HEK293T (cell line): ENCODE measurements at places on chromosomes 5 and 9.

DNA sequence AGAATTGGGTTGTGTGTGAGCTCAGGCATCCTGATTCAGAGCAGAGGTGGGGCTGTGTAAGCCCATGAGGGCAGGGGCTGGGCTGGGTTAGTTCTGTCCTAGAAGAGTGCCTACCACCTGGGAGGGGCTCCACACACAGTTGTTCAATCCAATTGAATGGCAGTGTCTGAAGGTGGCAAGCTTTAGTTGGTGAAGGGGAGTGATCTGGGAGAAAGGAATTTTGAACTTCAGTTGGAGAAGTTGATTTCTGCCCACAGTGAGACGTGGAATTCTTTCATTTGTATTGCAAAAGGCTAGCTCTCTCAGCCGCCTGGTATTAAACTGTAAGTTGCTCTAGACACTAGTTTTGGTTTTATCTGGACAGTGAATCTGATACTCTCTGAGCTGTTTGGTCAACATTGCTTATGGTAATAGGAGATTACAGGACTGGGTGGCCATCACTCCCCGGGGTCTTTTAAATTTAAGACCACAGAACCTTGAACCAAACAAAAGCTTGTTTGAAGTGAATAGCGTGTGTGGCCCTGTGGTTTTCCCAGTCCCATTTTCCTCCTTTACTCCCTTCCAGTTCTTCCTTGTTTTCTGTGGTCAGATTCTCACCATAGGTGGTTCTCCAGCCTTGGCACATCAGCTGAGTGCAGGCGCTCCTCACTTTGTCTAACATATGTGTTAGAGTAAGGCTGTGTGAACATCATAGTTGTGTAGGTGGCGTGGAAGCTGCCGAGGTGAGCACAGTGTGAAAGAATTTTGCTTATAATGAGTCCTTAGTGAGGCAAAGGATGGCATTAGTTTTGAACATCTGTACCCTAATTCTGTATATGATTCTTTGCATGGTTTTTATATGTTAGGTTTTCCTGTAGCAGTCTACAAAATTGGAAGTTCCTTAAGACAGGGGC is 78.0 kb downstream of the ARHGAP26 start:
- DNase-seq, result no peak

DNA sequence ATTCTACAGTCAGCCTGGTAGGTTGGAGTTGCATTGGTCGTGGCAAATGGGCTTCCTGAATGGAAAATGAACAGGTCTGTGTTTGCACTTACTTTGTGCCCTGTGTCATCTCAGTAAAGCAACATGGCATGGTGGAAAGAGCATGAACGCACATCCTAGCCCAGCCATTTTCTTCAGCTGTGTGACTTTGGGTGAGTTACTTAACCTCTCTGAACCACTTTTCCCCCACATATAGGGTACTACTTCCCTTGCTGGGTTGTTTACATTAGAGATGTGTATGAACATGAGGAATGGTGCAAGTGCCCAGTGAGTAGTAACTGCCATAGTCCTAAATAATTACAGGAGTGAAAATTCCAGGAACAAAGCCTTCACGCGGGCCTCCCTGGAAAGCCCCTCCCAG is 83.6 kb downstream of the MVB12B start:
- DNase-seq, result no peak

GRCh38 chr5:176943816-176944215 is 44.7 kb upstream of the HK3 start:
- DNase-seq, result no peak

DNA sequence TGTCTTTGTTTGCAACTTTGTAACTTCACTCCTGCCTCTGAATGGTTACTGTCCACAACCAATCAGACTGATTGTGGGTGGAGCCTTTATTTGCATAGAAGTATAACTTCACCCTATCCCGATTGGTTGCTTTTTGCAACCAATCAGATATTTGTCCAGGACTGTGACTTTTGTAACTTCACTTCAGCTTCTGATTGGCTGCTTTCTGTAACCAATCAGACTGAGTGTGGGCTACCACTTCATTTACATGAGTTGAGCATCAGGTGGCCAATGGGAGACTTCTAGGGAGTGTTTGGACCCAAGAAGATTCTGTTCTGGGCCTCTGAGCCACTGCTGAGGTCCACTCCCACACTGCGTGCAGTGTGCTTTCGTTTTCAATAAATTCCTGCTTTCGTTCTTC is 1810.7 kb upstream of the CDH6 start:
- no peak for DNase-seq

- no peak for DNase-seq
These were observed 1.8 kb downstream of the HSPB3 start for GRCh38 chr5:54457094-54457862.

DNA sequence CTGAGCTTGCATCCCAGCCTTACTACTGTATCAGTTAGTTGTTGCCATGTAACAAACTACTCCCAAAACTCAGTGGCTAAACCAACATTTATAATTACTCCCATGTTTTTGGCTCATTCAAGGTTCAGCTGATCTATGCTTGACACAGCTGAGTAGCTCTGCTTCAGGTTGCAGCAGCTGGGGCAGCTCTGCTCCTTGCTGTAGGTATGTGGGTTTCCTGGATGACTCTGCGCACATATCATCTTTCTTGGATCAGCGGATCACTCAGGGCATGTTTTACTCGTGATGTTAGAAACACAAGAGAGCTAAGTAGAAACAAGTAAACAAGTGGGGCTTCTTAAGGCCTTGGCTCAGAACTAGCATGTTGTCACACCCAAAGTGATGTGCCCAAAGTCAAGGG is 15.1 kb downstream of the TEK start:
- DNase-seq, result no peak

GRCh38 chr9:9395539-9395938 is 1217.3 kb downstream of the PTPRD start:
- no peak for DNase-seq

GRCh38 chr5:124740991-124741583 is 5.4 kb downstream of the ZNF608 start:
- no peak for DNase-seq

- DNase-seq, result no peak
These were observed 434.6 kb downstream of the ENC1 start for GRCh38 chr5:74205767-74206578.

- DNase-seq, result no peak
These were observed 386.7 kb downstream of the KDM4C start for GRCh38 chr9:7144265-7145046.

DNA sequence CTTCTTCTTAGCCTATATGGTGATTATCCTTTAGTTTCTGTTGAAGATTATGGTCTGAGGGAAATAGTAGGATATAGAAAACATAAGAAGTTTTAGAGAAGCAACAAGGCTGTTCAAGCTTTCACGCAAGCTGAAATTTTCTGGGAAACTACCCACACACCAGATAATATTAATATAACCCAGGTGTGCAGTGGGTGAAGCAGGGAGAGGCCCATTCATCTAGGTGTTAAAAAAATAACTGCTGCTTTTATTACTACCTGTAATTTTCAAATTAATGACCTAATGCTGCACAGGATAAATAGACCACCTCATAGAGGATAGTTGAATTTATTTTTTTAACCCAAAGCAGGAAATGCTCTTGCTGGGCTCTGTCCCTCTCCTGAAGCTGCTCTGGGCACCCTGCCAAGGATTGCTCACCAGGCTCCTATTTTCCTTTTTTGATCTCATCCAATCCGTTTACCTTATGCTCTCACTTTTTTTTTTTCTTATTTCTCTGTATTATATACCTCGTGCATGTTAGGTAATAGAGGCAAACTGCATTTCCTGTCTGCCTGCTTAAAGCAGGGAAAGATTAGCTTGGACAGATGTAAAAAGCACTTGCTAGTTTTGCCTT is 124.3 kb upstream of the SLC12A2 start:
- DNase-seq, result peak; percentile 41

DNA sequence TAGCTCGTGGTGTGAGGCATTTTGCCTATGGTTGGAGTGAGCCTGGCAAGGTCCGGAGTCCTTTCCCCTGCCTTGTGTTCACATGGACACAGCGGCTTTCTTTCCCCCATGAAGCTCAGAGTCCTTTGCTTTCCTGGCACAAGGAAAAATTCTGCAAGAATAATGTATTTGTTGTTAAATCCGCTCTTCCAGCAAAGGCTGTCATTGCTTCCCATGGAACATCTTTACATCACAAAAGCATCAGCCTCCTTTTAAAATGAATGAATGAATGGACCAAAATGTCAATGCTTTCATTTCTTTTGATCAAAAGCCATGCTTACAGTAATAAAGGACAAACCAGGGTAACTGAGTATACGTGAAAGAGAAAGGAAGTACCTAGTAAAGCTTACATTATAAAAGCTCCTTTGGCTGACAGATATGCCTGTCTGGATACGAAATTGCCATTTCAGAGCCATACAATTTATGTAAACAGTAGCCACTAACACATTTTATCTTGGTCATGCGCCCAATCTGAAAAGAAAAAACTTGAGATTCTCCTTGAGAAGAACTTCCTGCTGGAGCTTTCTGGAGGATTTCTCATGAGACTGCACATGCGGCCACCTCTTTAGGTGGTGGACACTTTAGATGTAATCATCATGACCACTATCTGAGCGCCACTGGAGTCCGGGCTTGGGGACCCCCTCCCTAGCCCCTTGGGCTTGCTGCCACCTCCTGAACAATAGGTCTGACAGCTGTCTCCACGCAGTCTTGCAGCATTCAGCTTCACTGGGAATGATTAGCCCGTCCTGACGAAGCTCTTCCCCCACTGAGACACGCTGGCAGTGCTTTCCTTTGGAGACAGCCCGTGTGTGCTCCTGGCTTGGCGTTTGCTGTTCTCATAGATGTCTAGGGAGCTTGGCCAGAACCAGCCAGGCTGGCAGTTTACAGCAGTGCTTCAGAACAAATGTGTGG is 355.9 kb downstream of the ADAMTS6 start:
- DNase-seq, result no peak

GRCh38 chr9:130665029-130665430 is 636 bp downstream of the PRDM12 start:
- DNase-seq, result no peak

GRCh38 chr5:78467752-78468357 is 107.4 kb downstream of the SCAMP1 start:
- peak; percentile 25 for DNase-seq

GRCh38 chr9:87594194-87594593 is 96.5 kb downstream of the DAPK1 start:
- no peak for DNase-seq

- DNase-seq, result no peak
These were observed 2.6 kb upstream of the RFX3 start for GRCh38 chr9:3528451-3528850.

- no peak for DNase-seq
These were observed 297.7 kb upstream of the WWC1 start for GRCh38 chr5:167993771-167994170.

DNA sequence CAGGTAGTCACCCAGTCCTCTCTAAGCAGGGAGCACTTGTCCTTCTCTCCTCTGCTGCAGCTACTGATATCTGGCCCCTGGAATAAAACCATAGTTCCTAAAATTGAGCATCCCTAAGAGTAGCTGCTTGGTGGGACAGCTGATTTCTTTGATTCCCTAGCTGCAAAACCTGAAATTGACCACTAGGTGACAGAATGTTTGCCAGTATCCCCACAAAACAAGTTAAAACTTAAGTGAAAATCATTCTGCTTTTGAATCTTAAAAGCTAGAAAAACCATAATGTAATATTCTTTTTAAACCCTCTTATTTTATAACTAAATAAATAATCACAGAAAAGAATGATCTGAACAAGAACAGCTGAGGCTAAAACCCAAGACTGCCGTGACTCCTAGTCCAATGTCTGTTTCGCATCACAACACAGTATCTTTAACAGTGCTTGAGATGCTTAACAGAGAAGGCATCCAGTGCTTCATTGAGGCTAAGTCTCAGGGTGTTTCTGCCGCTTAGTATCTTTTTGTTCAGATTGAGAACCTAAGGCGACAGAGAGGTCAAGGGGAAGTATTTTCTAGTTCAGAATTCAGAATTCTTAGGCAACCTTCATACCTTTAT is 24.4 kb upstream of the TAL2 start:
- no peak for DNase-seq

- no peak for DNase-seq
These were observed 79.0 kb upstream of the TRIM32 start for GRCh38 chr9:116608064-116608463.

DNA sequence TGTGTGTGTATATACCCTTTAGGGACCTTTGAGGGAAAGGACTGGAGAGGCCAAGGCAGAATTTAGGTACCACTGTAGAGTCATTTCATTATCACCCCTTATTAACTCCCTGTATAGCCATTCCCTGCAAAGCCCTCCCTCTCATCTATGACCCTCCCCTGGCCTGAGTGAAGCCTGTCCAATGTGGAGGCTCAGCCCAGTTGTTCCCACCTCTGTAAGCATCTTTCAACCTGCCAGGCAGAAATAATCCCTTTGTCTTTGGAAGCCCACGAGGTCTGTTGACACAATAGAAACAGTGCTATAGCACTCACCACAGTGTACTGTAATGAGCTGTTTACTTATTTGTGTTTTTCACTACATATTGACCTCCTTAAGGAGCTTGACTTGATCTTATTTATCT is 88.5 kb upstream of the SEMA6A start:
- DNase-seq, result no peak

- no peak for DNase-seq
These were observed 326.4 kb upstream of the TARS1 start for GRCh38 chr5:33114361-33114760.

DNA sequence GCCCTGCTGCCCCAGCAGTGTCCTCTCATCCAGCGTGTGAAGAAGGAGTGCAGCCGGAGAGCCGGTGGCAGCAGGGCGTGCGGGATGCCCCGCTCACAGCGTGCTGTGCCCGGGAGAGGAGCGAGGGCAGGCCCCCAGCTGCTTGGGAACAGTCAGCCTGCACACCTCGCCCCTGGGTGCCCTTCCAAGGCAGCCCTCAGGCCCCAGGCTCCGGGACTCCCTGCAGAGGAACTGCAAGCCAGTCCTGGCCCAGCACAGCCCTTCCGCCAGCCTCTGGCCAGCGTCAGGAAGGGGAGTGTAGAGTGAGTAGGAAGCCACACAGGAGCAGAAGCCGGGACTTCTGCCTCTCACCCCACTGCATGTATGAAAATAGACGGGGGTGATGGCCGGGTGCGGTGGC is 43.5 kb downstream of the ADAMTS2 start:
- DNase-seq, result no peak

DNA sequence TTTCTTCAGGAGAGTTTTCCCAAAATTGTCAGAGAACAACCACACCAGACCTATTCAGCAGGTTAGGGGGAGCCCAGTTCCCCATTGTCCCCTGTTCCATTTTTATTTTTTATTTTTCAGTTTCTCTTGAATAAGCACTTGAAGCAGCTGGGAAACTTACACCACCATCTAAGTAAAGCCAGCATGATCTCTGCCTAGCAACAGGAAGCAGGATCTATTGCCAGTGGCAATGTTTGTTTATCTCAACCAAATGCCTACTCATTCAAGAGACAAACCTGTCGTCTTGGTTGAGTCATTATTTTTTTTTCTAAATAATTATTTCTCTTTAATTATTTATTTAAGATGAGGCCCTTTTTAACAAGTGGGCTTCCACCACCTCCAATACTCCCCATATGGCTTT is 379.3 kb downstream of the PLK2 start:
- no peak for DNase-seq

GRCh38 chr9:135617991-135618411 is 21.3 kb downstream of the GLT6D1 start:
- DNase-seq, result no peak

DNA sequence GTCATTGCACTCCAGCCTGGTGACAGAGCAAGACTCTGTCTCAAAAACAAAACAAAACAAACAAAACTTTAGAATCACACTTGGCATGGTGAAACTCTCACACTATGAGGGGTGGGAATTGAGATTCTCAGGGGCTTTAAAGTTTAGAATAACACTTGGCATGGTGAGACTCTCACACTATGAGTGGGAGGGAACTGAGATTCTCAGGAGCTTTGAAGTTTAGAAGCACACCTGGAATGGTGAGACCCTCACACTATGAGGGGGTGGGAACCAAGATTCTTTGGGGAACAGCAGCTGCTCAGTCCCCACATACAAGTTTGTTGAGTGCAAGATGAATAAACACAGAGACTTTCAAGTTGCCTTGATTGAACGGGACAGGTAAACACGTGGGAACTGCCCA is 149.4 kb downstream of the HSD17B3 start:
- DNase-seq, result no peak
